ENCODE measurements at places on chromosomes 11 and 22.

- DNase-seq = no peak
These were observed 15.0 kb downstream of the RHOD start for GRCh38 chr11:67071420-67072284.

GRCh38 chr11:70358753-70359152, 39.6 kb upstream of the CTTN start:
- DNase-seq = no peak

DNA sequence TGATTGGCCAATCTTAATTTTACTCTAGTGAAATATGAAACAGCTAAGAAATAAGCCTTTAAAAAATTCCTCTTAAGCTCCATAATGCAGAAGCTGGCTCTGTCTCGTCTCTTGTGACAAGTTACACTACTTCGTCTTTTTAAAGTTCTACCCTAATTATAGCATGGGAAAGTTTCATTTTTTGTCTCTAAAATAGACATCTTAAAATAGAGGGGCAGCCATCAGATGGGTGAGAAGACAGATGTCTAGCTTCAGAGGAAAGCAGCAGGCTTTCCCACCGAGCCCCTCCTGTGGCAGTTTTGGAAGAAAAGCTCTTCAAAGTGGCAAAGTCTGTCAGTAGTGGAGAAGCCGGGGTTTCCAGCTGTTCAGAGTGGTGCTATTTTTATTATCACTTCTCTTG, 39.5 kb downstream of the XRRA1 start:
- DNase-seq = no peak

GRCh38 chr11:2869561-2870427, 15.8 kb downstream of the CDKN1C start:
- DNase-seq = no peak

DNA sequence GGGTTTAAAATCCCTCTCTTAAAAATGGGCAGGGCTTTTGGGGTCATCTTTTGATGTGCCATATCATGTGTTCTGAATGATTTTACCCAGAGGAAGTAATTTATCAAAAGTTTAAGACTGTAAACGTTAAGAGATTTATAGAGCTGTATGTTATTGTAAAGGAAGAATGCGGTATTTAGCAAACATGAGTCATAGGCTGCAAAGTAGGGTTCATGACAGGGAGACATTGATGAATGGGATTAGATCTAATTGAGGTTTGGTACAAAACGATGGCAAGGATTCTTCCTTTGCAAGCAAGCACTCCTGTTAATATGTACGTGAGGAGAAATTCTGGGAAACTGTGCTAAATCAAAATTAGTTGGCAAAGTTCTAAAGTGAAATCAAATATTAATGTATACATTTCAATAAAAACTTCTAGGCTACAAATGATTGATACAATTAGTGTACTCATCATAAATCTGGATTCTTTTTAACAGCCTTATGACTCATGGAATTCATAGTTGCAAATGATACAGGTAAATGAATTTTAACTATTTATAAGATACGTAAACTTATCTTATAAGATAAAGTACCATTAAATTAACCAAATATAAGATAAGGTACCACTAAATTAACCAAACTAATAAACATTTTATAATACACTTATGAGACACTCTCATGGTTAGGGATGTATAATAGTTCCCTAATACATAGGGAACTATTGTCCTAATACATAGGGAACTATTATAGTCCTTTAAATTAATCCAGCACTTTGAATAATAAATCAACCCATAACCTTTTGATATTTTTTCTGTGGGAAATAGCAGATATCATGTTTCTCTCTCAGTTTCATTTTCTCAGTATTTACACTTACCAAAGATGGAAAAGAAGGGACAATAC, 58.4 kb downstream of the KIF18A start:
- DNase-seq = no peak

- no peak for DNase-seq
These were observed 144.8 kb downstream of the CRYBB2 start for GRCh38 chr22:25364281-25364680.

- DNase-seq = no peak
These were observed 137.1 kb downstream of the CTTN start for GRCh38 chr11:70535191-70535971.

GRCh38 chr22:37431801-37432707, 4.8 kb upstream of the ELFN2 start:
- DNase-seq = peak; percentile 99

DNA sequence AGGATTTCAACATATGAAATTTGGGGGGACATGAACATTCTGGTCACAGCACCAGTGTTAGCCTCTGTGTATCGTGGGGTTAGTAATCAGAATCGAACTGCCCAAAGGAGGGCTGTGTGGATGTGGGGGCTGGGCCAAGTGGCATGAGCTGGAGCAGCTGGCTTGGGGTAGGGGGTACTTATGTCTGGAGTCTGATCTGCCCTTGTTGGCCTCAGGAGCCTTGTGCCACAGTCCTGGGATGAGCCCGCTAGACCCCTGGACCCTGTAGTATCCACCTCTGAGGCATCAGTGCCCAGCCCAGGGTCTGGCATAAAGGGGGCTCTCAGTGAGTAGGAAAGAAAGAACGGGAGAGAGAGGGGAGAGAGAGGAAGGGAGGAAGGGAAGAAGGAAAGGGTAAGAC, 67.3 kb downstream of the LRRC32 start:
- no peak for DNase-seq

DNA sequence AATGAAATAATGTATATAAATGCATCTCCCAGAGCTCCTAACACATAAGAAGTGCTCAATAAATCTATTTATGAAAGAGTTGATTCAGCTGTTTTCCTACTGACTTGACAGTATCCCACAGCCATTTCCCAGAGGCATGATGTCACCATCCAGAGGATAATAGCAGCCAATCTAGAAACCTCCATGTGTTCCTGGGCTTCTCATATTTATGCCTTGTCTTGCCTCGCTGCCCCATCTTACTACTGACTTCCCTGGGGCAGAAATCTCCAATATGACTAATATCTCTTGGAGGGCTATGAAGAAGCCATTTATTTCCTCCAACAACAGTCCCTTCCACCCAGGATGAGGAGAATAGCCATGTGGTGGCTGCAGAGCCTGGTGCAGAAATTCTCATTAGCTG, 115.4 kb upstream of the NAV2 start:
- DNase-seq = no peak

GRCh38 chr11:116960930-116961329, 123.5 kb upstream of the APOA1 start:
- peak; percentile 28 for DNase-seq

DNA sequence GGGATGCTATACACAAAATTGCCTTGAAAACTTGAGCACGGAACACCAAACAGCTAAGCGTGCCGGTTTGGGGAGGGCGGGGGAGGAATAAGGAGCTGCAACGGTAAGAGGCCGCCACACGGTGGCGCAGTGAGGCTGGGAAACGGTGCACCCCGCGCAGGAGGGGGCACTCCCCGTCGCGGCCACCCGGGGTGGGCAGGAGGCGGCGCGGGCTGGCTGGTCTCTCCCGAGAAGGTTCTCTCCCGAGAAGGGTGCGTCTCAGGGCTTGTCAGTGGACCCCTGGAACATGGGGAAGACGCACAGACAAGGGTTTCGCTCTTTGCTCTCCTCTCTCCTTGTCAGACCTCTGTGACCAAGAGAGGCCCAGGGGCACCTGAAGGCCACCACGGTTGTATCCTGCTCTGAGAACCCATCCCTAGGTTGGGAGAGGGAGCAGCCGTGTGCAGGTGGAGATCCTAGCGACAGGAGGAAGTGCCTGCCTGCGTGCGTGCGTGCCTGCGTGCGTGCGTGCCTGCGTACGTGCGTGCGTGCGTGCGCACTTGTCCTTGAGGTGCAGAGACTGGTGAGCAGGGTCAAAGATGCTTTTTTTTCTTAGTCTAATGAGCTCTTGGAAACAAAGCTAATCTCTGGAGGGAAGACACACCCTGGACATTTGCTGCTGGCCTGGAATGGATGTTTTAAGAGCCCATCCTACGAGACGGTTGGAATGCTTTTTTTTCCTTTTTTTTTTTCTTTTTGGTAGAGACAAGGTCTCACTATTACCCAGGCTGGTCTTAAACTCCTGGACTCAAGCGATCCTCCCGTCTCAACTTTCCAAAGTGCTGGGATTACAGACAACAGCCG, 18.1 kb upstream of the JAM3 start:
- no peak for DNase-seq

DNA sequence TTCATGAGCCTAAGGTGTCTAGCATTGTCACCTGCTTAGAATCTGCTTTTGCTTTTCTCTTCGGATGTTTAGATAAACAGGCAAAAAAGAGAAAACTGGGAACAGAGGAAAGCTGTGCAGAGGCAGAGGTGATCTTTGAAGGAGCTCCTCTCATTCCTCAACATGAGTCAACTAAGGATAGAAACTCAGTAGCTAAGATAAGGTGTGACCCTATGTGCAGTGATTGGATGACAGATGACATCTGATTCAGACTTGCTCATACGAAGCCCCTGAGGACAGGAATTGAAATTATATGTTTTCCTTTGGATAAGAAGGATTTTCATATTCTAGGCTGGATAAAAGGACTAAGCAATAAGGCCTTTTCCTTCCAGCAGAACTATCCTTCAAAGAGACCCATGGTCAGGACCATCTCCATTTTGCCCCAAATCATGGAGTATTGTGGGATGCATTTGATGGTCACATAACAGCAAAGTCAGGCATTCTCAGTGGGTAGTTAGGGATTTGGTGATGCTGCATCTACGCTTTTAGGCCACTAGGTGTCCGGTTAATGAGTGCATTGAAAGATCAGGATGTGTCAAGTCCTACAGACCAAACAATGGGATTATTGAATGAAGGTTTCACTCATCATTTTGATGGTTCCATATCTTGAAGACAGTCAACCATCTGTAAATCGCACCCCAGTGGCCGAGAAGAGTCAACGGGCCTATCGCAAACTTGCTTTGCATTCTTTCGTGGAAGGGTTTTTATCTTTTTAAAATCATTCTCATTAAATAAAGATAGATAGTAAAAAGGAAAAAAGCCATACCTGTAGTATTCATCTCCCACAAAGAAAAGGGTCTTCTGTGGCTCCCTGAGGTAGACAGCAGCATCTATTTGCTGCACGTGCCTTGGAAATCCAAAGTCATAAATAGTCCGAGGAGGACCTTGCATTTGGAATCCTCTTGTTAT, 32.2 kb downstream of the MMP20 start:
- DNase-seq = no peak

GRCh38 chr11:125141686-125142535, 22.6 kb upstream of the PKNOX2 start:
- no peak for DNase-seq

DNA sequence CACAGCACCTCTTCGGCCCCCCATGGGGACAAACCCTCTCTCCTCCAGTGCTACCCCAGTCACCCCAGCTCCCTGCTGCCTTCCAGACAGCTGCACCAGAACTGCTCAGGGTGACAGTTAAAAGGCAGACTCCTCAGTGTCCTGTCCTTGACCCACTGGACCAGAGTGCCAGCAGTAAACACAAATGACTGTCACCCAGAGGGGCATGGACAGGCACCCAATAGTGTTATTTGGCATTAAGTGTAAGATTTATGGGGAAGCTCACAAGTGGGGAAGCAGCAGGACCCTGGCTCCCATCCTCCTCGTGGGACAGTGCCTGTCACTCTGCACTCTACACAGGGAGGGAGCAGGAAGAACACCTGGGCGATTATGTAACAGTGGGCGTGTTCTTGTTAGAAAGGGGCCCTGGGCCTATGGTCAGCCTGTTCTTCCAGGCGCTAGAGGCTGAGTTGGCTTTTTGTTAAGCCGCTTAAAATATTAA, 5.0 kb downstream of the RPS19BP1 start:
- DNase-seq = no peak

GRCh38 chr11:2912498-2912897, 16.7 kb downstream of the PHLDA2 start:
- peak; percentile 84 for DNase-seq

- no peak for DNase-seq
These were observed 183.4 kb upstream of the MTMR2 start for GRCh38 chr11:96107143-96107824.

DNA sequence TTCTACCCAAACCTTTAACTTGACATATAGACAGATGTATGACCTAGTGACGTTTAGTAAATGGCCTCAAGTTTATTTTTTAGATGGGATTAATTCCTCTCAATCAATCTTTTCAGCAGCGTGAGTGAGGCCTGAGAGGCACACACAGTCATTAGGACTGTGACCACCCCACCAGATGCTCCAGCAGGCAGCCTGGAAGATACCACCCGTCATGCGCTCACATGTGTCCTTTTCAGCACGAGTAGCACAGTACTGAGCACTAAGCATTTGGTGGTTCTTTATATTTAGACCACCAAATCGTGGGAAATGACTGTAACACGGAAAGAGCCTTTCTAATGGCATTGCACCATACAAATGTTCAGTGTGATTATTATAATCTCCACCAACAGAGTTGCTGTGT, 354.6 kb upstream of the DDI1 start:
- DNase-seq = no peak

DNA sequence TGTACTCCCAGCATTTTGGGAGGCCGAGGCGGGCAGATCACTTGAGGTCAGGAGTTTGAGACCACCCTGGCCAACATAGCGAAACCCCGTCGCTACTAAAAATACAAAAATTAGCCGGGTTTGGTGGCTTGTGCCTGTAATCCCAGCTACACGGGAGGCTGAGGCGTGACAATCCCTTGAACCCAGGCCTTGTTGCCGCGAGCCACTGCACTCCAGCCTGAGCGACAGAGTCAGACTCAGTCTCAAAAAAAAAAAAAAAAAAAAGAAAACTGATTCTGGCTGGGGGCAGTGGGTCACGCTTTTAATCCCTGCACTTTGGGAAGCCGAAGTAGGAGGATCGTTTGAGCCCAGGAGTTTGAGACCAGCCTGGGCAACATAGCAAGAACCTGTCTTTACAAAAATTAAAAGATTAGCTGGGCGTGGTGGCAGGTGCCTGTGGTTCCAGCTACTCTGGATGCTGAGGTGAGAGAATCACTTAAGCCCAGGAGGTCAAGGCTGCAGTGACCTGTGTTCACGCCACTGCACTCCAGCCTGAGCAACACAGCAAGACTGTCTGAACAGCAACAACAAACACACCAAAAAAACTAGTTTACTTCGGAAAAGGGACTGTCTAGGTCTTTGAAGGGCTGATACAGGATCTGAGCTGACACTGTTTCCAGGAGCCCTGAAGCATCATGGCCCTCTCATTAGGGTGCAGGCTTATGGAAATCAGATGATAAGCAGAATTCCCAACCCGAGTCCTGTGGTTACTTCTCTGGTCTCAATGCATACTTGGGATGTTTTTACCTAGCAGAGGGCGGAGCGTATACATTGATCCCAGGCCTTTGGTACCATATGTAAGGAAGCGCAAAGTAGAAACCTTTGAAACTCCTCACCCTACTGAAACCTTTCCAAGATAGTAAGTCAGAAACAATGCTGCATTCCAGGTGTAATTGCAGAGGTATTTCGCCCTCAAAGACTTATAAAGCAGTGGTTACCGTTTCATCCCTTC, 1.8 kb upstream of the CHKB start:
- no peak for DNase-seq

GRCh38 chr11:43200031-43200430, 111.8 kb upstream of the API5 start:
- no peak for DNase-seq

- no peak for DNase-seq
These were observed 519.6 kb downstream of the NTM start for GRCh38 chr11:131889760-131890581.

DNA sequence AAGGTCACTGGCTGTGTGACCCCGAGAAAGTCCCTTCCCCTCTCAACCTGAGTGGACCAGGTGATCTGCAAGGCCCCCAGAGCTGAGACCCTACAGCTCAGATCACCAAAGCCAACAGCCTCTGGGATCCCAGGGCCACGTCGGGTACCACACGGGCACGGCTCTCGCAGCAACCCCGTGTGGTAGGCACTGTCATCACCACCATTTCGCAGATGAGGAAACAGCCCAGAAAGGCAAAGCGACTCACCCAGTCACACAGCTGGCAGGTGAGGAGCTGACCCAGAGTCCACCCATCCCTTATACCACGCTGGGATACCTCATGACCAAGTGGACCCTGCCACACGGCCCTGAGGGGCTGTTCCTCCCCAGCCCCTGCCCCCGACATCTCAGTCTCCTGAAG, 2.8 kb downstream of the ATP5MGL start:
- DNase-seq = no peak
